ENCODE measurements at places on chromosomes 3 and 15.

DNA sequence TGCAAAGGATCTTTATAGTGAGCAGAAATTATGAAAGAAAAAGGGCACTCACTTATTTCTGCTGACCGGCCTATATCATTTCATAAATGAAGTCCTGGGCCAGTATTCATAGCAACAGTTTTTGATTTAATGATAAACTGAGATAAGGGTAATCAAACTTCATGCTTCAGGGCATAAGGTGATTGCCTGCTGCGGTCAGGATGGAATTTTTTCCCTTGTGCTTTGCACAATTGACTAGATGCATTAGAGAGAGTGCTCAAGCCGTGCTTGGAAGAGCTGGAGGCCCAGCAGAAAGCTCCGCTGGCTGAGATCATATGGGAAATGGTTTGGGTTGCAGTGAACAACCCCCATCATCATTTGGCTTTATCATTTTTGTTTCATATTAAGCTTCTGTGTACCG lies 10.4 kb downstream of the SEMA6D start:
- no peak for DNase-seq

DNA sequence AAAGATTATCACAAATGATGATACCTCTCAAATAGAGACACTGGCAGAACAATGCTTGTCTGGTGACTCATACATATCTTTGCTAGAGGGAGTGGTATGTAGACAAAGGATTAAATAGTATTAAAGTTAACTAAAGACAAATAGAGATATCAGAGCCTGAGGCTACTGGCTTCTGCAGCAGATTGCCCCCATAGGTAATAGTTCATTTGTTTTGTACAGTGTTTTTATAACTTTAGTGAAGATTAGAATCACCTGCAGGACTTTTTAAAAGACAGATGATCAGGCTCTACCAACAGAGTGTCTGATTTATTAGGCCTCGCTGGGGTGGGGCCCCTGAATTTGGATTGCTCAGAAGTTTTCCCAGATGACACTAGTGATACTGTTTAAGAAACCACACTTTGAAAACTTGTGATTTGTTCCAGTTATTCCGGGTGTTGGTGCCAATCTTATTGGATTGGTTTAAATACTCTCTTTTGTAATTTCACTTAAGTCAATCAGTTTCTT lies 96.4 kb downstream of the NAALADL2 start:
- DNase-seq, result no peak

- no peak for DNase-seq
Measured at GRCh38 chr15:36831904-36832287, 252.5 kb downstream of the CDIN1 start.

DNA sequence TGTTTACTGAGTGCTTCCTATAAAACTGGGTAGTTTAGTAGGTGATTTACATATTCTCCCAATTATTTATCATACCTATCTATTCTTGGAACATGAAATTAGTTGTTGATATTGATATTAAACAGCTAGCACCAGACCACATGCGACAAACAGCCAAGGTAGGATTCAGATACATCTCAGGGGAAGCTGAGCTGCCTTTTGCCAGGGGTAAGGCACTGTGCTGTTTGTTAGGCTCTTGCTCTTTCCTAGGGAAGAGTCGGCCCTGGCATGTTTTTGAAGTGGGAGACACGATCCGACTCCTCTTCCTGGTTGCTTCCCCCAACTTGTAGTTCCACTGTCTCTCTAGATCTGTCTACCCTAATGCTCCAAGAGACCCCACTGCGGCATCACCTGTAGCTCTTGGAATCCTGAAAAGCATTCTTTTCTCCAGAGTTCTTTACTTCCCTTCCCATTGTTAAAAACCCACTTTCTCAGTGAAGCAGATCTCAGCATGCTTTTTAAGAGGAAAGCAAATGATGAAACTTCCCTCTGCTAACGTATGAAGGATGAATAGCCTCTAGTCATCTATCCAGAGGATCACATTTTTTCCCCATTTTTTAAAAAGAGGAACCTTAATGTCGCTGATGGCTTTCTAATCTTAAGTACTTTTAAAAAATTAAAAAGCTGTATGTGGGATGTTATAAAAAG lies 138.4 kb downstream of the GHSR start:
- DNase-seq, result no peak

GRCh38 chr15:26660241-26660640 lies 112.6 kb downstream of the GABRB3 start:
- DNase-seq, result no peak

- no peak for DNase-seq
Measured at GRCh38 chr15:41183581-41183980, 47.0 kb downstream of the EXD1 start.

GRCh38 chr3:22593638-22594037 lies 609.5 kb upstream of the UBE2E2 start:
- DNase-seq, result no peak

DNA sequence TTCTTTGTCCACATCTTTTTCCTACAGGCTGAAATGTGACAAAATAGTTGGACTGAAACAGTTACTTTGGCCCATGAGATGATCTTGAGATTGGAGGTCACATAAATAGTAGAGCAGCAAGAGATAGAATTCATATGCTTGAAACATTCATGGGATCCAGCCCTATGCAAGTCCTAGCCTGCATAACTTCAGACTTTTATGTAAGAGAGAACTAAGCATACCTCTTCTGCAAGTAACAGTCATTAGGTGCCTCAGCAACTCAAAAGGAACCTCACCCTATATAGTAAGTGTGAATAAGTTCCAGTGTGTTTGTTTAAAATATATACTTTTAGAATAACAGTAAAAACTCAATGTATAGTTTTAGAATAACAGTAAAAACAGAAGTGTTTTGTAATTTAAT lies 138.0 kb upstream of the P2RY1 start:
- DNase-seq, result no peak

DNA sequence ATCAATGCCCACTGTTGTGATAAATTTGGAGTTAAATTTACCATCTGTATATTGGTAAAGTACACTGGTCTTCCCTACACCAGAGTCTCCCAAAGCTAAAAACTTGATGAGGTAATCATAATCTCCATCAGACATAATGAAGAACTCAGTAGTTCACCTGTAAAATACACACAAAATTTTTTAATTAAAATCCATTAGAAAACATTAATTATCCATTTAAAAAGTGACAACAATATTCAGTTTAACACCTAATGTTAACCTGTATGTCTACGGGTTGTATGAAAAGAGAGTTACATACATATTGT lies 38.0 kb upstream of the RSL24D1 start:
- DNase-seq, result no peak

DNA sequence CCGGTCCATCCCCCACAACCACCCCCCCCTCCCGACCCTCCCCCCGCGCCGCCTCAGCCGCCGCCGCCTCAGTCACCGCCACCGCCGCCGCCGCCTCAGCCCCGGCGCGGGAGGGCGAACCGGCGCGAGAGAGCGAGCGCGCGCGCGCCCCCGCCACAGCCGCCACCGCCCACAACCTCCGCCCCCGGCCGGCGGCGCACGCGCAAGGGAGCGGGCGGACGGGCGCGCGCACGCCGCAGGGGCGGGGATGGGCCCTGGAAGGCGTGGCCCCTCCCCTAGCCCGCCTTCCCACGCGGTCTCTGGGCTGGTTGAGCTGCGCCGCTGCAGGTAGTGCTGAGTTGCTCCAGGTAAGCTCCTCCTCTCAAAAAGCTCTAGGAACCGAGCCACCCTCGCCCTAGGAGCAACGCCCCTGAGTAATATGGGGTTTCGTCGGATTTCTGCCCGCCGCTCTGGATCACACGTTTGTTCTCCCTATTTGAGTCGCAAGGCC lies at the start of gene TMCC1:
TMCC1 (minus strand) TSS at position 131 of the 490 bp plus-strand sequence.
- peak; percentile 92 for DNase-seq

- peak; percentile 22 for DNase-seq
Measured at GRCh38 chr15:39918688-39919385, 1.2 kb downstream of the GPR176 start.
